ENCODE measurements at places on chromosomes 12 and 14. TPM values are rescaled to one million over a fixed set of nuclear protein-coding genes. Genes with fewer than 3 reads are reported as not detected.

GRCh38 chr12:11171969-11172675 is 1.1 kb downstream of the SMIM10L1 start:
- DNase-seq = no peak

DNA sequence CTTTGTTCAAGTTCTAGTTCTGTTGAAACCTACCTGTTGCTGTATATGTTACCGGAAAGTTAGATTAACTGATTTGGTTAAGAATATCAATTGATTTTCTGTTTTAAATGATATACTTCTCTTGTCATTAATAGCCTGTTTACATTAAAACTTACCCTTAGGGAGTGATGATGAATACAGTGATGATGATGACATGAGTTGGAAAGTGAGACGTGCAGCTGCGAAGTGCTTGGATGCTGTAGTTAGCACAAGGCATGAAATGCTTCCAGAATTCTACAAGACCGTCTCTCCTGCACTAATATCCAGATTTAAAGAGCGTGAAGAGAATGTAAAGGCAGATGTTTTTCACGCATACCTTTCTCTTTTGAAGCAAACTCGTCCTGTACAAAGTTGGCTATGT is 33.0 kb downstream of the CAND1 start:
- no peak for DNase-seq

GRCh38 chr12:15209782-15210181 is 11.4 kb downstream of the RERG start:
- DNase-seq = no peak

GRCh38 chr14:38208618-38209562 is 1.2 kb downstream of the SSTR1 start:
- DNase-seq = no peak

GRCh38 chr12:79317179-79317847 is 373.5 kb downstream of the PAWR start:
- no peak for DNase-seq

- DNase-seq = no peak
Observed at GRCh38 chr14:91883753-91884152, 16.4 kb upstream of the TC2N start.

GRCh38 chr12:94922561-94922960 is 80.9 kb downstream of the NDUFA12 start:
- no peak for DNase-seq

DNA sequence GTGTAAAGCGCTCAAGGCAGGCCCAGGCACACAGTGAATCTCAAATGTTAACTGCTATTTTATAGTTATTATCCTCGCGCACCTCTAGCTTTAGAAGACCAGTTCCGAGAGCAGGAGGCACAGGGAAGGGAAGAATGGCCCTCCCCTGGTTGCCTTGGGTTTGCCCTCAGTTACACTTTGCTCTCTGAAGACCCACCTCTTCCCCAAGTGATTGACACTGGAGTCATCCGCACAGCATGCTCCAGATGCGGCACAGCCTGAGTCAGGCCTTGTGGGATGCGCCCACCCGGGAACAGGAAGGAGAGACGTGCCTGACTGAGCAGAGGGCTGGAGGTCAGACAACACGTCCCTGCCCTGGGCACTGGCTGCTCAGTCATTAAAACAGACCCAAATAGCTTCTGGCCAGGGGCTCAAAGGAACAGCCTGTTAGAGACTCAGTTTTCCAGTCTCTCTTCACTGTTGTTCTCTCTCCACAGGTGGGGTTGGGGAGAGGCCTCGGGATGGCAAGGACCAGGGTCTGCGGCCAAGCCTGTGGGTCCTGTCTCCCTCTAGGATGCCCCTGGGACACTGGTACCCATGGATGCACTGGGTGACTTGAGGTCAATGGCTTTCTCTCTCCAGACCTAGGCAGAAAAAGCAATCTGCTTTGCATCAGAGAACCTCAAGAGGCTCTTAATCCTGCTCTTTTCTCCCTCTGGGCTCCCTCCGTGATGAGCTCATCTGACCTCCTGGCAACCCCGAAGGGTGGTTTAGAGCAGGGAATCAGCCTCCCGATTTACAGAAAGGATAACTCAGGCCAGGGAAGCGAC is 13.6 kb upstream of the MLXIP start:
- DNase-seq = no peak

- DNase-seq = no peak
Observed at GRCh38 chr12:109783965-109784244, 49.3 kb downstream of the TRPV4 start.

The SLC6A13 gene
- total RNA-seq = 0.81 TPM

The NABP2 gene
- 92.7 TPM for total RNA-seq

The NDUFB1 gene
- total RNA-seq = 86.8 TPM

All from activated T-cell treated with anti-CD3 and anti-CD28 coated beads, Interleukin-2, amount 50 U/mL, for 4 hours (primary cell).